ENCODE measurements at places on chromosomes 1 and 21.

DNA sequence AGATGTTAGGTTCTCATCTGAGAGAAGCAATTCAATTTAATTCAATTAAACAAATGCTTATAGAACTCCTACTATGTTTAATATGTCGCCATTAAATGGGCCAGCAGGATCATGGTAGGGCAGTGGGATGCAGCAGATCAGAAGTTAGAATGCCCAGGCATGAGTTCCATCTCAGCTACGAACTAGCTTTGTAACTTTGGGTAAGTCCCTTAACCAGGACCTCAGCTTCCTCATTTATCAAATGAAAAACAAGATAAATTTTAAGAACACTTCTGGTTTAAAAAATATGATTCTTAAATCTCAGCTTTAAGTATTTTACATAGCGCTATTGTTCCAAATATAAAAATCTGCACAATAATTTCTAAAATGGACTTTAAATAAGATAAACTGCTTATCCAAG lies 67.5 kb upstream of the GFI1 start:
- DNase-seq, result no peak

GRCh38 chr1:27339213-27339612 lies 2.6 kb upstream of the SYTL1 start:
- DNase-seq, result no peak

- DNase-seq, result no peak
These were observed 1.0 kb upstream of the F11R start for GRCh38 chr1:161021970-161022353.

DNA sequence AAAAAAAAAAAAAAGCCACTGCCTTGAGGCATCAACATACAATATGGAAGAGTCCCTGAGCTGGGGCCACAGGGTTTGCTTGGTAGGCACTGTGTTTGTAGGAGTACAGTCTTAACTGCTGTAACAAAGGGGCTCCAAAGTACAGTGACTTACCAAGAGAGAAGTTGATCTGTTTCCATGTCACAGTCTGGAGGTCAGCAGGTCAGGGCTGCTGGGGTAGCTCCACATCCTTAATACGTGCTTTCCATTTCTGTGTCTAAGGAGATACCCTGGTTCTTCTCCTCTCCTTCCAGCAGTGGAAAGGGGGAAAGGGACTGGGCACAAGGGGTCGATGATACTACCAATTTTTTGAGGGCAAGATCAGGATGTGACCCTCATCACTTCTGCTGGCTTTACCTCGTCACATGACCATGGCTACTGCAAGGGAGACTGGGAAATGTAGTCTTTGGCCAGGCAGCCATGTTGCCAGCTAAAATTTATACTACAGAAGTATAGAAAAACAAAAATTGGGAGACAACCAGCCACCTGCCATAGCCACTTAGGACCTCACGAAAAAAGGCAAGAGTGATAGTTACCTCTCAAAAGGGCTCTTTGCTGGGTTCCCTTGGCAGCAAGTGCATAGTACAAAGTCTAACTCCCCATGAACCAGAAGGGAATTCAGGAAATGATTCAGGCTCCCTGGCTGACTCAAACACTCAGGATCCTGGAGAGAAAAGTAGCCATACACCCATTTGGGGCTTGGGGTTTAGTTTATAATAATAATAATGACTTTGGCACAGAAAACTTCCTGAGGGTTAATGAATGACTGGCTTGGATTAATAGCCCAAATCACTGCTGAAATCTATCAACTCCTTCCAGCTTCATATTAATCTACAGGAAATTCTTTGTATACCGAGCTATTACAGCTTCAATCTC lies 52.7 kb upstream of the ATP5PO start:
- no peak for DNase-seq

- DNase-seq, result no peak
These were observed 73.9 kb downstream of the SNRPE start for GRCh38 chr1:203935321-203935720.

- DNase-seq, result no peak
These were observed 10.2 kb upstream of the ASPM start for GRCh38 chr1:197156692-197157091.

- no peak for DNase-seq
These were observed 239.5 kb downstream of the TGFB2 start for GRCh38 chr1:218584418-218585155.

- DNase-seq, result no peak
These were observed 8.7 kb upstream of the SLX9 start for GRCh38 chr21:44931137-44931500.

GRCh38 chr1:172380441-172381244 lies 39.8 kb upstream of the C1orf105 start:
- no peak for DNase-seq

- no peak for DNase-seq
These were observed 30.3 kb upstream of the LPAR3 start for GRCh38 chr1:84923317-84923716.

GRCh38 chr1:9061252-9061960 lies 8.0 kb downstream of the SLC2A5 start:
- DNase-seq, result no peak
